SK-N-MC (cell line): ENCODE measurements at places on chromosomes 3 and 15.
A peak's percentile ranks its signal among the peaks of the same experiment; 100 is the strongest.

GRCh38 chr3:177257006-177257405, 59.7 kb upstream of the TBL1XR1 start:
- DNase-seq: peak; percentile 95

DNA sequence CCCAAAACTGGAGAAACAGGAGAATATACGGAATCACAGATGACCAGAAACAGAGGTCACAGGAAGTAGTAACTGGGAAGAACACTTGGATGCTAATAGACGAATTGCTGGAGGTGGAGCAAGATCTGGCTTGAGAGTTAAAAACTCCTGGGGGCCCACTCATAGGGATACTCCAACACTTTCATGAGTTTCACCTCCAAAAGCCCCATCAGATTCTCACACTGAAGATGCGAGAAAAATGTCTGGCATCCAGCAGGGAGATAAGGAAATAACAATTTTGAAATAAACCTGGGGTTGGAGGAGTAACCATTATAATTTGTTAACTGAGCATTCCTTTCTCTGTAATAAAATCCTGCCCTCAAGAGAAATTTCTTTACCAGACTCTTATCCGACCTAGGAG, 154.0 kb downstream of the ANXA2 start:
- no peak for DNase-seq

- DNase-seq: no peak
Observed at GRCh38 chr3:197519801-197520211, 36.0 kb downstream of the BDH1 start.

- DNase-seq: no peak
Observed at GRCh38 chr3:129809297-129809696, 84.2 kb downstream of the TMCC1 start.

DNA sequence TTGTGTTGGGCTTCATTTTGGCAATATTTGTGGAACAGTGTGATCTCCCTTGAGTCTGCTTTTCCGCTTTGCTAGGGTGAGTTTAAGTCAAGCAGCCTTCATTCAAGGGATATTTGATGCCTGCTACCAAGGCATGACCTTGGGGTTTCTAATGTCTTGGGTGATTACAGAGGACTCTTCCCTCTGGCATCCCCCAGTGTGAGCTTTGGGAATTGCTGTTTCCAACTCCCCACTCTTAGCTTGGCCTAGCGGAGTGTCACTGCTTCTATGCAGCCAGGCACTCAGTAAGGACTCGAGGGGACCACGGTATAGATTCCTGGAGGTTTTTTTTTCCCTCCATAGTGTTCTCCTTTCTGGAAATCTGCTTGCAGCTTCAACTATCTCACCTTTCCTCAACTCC, 21.1 kb downstream of the GCNT3 start:
- DNase-seq: no peak

DNA sequence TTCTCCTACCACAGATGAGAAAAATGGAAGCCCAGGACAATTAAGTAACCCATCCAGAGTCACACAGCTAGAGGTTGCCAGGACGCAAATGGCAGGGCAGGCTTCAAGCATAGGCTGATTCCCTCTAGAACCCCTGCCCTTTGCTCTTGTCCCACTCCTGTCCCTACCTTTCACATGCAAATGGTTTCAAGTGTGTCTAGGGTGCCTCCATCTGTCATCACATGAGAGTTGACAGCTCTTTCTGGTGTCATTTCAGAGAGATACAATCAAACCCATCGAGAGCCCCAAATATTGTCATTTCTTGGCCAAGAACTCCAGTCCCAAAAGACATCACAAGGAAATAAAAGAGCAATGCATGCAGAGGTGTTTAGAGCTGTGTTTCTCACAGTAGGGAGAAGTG, 23.7 kb downstream of the CCDC12 start:
- DNase-seq: no peak

GRCh38 chr15:27017168-27017809, 46.3 kb downstream of the GABRG3 start:
- peak; percentile 32 for DNase-seq

DNA sequence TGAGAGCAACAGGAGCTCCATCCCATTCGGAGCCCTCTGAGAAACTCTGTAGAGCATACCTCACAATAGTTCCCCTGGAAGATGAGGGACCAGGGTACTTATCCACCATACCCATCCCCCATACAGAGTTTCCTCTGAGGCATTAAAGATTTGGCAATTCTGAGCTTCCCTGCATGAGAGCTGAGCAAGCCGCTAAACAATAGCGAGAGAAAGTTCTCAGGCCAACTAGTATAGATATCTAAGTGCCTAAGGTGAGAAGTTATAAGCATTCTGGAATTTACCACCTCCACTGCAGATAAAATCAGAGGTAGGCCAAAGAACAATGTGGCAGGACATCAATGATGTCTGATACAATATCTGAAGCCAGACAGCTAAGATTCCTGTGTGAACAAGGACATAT, 129.1 kb upstream of the MBNL1 start:
- no peak for DNase-seq

DNA sequence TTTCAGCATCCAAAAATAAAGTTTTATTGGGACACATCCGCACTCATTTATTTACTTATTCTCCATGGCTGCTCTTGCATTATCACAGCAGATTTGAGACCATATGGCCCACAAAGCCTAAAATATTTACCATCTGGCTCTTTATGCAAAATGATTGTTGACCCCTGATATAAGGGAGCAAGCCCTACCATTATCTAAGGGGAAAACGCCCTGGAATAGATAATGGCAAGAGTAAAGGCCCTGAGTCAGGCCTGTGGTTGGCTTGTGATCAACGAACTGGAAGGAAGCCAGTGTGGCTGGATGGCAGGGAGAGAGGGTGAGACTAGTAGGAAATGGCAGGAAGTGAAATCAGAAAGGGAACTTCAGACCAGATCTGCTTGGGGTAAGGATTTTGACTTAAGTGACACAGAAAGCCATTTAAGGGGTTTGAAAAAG, 24.6 kb upstream of the DMXL2 start:
- no peak for DNase-seq

- no peak for DNase-seq
Observed at GRCh38 chr3:18208091-18208490, 217.0 kb downstream of the SATB1 start.

GRCh38 chr15:42194513-42194912, 13.6 kb downstream of the VPS39 start:
- no peak for DNase-seq

DNA sequence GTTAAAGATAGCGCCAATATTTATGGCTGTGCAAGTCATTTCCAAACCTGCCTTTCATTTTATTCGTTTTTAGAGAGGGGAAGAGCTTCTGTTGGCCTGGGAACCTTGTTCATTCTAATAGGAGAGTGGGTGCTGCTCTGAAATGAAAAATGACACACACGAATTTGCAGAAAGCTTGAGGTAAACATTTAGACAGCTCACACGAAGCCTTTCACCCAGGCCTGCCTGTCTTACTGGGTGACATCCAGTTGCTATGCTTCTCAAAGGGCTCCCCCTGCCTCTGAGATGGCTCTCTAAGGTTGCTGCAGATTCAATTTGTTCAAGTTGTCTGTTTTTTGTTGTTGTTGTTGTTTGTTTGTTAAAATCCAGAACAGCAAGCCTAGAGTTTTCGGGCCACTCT, 18.2 kb downstream of the PEX5L start:
- DNase-seq: no peak

DNA sequence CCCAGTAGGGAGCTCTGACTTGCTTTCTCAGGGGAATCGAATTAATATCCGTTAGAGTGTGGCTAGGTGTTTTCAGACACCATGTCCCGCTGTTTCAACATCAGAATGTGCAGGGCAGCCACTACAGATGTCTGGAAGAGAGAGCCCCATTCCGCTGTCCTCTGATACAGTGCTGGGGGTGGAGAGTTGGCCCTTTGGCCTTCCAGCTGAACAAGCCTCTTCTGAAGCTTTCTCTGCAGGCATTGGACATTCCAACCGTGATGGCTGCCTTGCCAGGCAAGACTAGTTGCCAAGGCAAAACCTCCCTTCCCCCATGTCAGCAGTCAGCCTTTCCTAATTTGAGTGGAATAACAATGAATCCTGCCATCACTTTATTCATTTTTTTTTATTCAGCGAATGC, 1.5 kb downstream of the FAH start:
- DNase-seq: no peak

GRCh38 chr3:119300991-119301391, 6.8 kb downstream of the ARHGAP31 start:
- DNase-seq: no peak

- DNase-seq: no peak
Observed at GRCh38 chr3:126936853-126937425, 46.0 kb upstream of the PLXNA1 start.

DNA sequence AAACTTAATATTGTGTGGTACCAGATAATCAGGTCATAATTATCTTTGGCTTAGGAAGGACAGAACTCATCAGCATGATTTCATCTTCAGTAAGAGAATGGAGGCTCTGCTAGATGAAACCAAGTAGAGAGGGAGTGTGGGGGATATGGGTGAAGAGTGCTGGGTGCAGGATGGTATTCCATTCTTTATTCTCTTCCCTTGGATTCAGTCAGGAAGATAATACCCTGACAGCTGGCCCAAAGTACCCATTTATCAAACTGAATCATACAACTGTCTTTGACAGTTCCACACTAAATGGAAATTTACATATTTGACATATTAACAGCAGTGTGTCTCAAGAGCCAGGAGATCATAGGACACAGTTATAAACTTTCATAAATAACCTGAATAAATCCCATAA, 44.7 kb downstream of the GOLIM4 start:
- no peak for DNase-seq

GRCh38 chr3:114527036-114527644, 233.3 kb downstream of the TIGIT start:
- no peak for DNase-seq

GRCh38 chr3:171351676-171352075, 108.5 kb downstream of the TNIK start:
- no peak for DNase-seq

DNA sequence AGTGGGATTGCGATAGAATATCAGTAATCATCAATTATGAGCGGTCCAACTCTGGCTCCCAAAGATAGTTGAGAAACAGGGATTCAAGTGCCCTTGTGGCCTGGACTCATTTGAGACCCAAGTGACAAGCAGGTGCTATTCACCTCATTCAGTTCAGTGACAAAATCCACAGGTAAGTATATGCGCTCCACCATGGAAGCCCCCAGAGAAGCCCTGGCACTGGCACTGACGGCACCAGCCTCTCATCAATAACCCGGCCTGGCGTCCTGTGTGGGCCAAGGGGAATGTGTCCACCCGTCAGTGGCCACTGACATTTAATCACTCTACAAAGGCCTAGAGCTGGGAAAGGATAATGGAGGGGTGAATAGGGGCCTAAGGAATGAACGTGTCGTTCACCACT, 117.2 kb downstream of the ADCY5 start:
- DNase-seq: no peak

DNA sequence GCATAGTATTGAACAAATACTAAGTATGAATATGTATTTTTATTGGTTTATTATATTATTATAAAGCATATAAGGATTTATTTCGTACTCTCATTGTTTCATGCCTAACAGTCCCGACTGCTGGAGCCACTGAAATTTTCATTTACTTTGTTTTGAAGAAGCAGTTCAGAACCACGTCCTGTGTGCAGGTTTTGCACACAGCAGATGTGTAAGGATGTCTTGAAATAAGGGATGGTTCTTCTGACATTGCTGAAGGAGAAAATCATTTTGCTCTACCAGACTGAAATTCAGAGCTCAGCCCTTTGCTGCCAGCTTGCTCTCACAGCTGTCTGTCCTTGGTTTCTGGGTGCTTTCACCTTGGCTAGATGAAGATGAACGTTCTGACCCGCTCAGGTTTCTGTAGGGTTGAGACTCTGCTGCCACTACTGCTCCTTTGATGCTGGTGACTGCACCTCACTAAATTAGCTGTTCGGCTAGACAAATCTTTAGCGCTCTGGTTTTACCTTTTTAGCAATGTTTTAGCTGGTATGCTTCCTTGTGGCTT, 54.2 kb downstream of the UBE2E1 start:
- DNase-seq: no peak

DNA sequence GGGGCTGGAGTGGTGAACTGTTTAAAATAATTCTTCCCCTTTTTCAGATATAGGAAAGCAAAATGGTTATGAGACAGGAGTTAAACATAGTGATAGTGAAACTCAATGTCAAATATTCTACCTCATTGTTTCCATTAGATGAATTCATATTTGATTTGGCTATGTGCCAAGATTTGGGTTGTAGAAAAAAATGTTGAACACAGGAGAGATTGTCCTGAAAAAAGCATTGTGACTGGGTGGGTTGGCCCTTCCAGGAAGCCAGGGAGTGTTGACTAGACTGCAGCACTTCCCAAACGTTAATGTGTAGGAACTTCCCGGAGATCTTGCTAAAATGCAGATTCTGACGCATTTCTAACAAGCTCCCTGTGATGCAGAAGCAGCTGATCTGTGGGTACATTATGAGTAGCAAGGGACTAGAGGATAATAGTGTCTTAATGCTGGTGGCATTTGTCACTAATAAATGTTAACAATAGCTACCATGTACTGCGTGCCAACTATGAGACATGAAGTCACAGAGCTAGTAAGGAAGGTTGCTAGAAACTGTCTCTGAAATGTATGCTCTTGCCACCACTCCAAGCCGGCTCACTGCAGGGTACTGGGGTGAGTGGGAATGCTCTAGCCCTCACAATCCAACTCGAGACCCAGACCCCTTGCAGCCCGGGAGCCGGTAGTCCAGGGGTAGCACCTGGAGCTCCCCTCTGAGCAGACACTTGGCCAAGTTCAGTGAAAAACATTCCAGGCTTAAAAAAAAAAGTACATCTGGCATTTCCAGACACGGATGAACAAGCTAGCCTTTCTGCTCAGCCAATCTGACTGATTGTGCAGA, 120.6 kb downstream of the CD47 start:
- no peak for DNase-seq

DNA sequence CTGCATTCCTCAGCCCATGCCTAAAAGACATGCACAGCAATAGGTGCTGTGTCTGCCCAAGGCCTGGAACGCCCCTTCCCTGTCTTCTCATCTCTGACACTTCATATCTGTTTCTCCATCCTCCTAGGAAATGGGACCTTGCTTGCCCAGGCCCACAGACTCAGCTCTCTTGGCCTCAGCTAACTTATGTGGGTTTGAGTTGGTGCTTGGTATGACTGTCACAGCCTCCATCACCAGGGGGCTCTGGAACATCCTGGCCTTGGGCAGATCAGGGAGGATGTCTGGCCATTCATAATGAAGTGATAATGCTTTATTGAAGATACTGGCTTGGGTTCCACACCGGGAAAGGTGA, 156.7 kb upstream of the SMAD3 start:
- no peak for DNase-seq

GRCh38 chr15:62875626-62876021, 166.9 kb upstream of the TPM1 start:
- DNase-seq: no peak

- no peak for DNase-seq
Observed at GRCh38 chr3:79361748-79362378, 405.9 kb downstream of the ROBO1 start.

GRCh38 chr3:157175691-157176507, 16.0 kb upstream of the CCNL1 start:
- DNase-seq: no peak

- DNase-seq: no peak
Observed at GRCh38 chr3:126015075-126015474, 46.1 kb downstream of the ROPN1B start.

- no peak for DNase-seq
Observed at GRCh38 chr3:69650066-69650419, 89.2 kb upstream of the MITF start.
